HCT116 (cell line): ENCODE measurements at places on chromosomes 13 and 19. TPM values are rescaled to one million over a fixed set of nuclear protein-coding genes. Genes with fewer than 3 reads are reported as not detected.

GRCh38 chr19:14089412-14089661, 1.2 kb downstream of the SAMD1 start:
- no peak for DNase-seq

GRCh38 chr19:18453269-18454024, 15.5 kb upstream of the ISYNA1 start:
- no peak for DNase-seq

DNA sequence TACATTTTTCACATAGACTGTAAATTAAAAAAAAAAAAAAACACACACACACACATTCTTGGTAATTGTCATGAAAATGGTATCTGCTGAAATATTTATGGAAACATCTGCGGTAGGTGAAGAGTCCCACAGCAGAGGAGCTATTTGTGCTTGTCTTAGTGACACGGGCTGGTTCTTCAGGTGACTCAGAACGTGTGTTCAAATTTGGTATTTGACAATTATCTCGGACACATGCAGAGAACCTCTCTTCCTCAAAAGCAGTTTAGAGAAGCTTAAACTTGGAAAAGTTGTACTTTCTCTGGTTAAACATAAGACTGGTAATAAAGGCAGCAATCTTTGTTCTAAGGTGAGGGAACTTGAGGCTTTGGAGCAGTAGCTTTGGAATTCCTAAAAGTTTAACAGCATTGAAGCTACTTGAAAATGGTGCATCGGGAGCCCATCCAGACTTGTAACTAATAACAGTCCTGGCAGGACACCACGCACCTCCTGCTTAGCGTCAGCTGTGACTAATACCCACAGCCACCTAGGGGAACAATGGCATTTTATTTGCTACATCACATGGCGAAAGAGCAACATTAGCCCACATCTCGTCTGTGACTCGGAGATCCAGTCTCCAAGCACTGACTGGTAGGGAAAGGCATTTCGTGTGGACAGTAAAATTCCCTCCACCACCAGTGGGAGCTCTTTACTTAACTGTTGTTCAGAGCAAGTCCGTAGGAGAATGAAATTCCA, 1505.1 kb upstream of the SLC10A2 start:
- peak; percentile 79 for DNase-seq

GRCh38 chr13:85935868-85936467, 136.7 kb upstream of the SLITRK6 start:
- DNase-seq: no peak

Gene WDR88
- total RNA-seq: not detected
